ENCODE measurements at places on chromosomes 2 and 18. TPM values are rescaled to one million over a fixed set of nuclear protein-coding genes. Genes with fewer than 3 reads are reported as not detected.
A peak's percentile ranks its signal among the peaks of the same experiment; 100 is the strongest.

Gene CYBRD1
- total RNA-seq, result 201 TPM

Gene CCDC74B
- total RNA-seq, result 3.8 TPM

Gene STPG4
- total RNA-seq, result 0.67 TPM

DNA sequence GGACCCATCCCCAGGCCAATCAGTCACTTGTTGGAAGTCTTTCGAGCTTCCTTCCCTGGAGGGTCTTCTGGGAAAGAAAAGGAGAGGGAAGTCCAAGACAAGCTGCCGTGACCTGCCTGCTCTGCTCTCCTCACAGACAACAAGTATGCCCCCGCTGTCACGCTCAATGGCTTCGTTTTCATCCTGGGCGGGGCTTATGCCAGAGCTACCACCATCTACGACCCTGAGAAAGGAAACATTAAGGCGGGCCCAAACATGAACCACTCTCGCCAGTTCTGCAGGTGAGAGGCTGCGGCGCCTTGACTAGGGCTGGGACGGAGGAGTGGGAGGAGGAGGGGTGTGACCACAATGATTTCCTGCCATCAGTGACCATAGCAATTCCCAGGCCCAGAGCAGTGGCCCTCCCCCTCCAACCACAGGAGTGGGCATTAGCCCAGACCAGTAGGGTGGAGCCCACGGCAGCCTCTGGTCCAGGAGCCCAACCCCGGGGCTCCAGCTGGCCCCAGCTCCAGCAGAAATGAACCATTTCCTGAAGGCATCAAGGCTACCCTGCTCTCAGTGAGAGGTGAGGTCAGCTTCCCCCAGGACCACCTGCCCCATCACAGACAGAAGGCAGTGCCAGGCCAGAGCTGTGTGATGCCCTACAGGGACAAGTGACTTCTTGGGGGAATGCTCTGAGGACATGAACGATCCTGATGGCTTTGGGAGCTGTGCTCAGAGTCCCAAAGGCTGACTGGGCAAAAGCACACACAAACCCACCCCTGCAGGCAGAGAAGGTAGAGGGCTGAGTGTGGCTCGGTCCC is 223.1 kb downstream of the ATAD2B start:
- ATAC-seq, result no peak

- no peak for ATAC-seq
Observed at GRCh38 chr2:2851806-2852777, 521.0 kb upstream of the MYT1L start.

DNA sequence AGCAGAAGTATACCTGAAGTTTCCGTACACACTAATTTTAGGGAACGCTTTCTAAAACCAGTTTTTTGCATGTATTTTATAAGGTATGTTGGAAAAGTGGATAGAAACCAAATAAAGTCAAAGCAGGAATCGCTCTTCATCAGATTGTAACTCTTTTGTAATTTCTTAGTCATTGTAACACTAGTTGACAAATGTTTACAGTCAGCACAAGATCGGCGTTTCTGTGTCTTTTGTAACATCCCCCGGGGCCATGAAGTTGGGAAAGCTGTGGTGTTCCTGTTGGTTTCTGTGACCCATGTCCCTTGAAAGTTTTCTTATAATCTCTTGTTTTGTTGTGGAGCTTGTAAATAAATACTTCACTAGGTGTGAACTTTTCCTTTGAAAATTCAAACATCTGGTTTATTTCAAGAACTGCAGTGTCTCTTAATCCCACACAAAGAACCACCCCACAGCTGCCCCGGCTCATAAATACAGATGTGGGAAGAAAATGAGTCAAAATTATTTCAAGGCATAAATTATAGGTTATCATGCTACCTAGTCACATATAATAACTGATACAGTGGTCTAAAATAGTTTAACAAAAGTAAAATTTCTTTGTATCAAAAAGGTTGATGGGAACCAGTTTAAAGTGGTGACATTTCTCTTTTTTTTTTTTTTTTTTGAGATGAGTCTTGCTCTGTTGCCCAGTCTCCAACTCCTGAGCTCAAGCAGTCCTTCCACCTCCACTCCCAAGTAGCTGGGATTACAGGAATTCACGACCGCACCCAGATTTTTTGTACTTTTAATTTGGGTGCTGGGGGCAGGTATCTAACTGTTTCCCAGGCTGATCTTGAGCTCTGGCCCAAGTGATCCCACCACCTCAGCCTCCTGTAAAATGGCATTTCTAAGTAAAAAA is 751 bp upstream of the NMI start:
- ATAC-seq, result peak; percentile 75

GRCh38 chr2:66576561-66577320 is 141.8 kb downstream of the MEIS1 start:
- peak; percentile 55 for ATAC-seq

DNA sequence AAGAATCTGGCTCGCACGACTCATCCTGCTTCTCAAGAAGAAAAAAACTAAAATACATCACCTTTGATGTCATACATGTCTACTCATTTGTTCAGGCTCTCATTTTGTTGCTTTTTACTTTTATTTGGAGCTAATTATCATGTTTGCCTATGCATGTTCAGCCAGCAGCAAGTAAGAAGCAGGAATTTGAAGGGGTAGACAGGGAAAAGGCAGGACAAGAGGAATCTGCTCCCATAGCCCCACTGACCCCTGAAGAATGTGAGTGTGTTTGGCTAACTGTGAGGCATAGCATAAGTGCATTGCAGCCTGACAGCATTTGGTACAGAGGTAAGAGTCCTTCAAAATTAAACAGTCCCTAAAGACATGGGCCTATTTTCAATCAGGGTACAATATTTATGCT is 72.7 kb downstream of the NYAP2 start:
- ATAC-seq, result no peak

DNA sequence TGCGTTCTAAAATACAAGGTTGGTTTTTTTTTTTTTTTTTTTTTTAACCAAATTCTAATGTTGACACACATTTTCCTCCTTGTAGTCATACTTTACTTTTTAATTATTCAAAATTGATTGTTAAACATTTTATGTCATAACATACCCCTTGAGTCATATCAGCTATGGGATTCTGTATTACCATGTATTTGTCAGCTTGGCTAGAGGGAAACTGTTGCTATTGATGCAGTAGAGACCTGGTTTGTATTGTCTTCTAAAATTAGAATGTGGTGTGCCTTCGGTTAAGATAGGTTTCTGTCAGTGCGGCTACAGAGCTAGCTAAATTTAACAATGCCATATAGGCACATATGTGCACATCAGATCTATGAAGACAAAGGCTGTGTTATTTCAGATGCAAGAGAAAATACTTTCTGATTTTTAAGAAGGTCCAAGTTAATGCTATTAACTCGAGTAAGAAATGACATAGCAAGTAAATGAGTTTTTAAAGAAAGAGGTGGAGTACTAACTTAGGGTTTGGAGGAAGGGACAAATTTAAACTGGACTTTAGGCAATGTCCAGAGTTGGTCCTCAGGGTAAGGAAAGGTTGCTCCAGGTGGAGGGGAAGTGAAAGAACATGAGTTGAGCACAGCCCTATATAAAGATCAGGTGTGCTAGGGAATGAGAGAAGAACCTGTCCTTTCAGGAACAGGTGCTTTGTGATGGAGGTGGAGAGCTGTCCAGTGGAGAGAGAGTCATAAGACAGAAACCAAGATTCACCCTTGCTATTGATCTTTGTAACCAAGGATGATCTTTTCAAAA is 152.3 kb downstream of the PRPF40A start:
- ATAC-seq, result no peak

- ATAC-seq, result no peak
Observed at GRCh38 chr2:38441346-38441745, 64.3 kb upstream of the ATL2 start.

- ATAC-seq, result no peak
Observed at GRCh38 chr2:96408616-96409015, 73.0 kb downstream of the NCAPH start.

GRCh38 chr2:219028996-219029828 is 12.1 kb downstream of the CFAP65 start:
- ATAC-seq, result peak; percentile 20

DNA sequence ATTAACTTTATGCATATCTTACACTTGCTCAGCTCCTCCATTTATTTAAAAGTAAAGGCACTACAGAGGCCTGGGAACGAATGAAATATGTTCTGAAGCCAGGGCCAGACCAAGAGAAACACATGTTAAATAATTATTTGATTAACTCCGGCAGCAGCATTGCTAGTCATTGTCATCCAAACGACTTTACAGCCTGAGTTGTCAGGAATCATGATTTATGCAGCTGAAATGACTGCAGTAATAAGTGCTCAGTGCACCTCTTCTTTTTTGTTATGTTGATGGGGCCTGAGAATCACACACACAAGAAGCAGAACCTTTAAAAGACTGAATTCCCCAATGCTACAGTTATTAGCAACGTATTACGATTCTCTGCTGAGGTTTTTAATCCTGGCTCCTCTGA is 58.9 kb downstream of the EPHA4 start:
- ATAC-seq, result no peak

DNA sequence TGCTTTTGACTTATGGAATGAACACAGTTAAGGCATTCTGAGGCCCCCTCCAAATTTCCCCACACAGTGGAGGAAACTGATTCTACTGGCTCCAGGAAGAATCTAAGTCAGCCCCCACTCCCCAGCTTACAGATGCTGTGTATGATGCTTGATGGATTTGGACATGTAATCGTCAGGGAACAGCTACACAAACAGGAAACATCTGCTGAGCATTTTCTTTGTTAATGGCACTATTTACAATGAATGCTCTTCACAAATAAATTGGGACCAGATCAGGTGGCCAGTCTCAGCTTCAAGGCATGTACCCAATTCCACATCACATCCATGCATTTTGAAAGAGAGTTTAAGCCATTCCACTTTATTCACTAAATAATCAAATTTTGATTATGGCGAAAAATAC is 562.3 kb downstream of the SOX11 start:
- no peak for ATAC-seq

- ATAC-seq, result no peak
Observed at GRCh38 chr18:26685438-26686157, 137.2 kb upstream of the KCTD1 start.

DNA sequence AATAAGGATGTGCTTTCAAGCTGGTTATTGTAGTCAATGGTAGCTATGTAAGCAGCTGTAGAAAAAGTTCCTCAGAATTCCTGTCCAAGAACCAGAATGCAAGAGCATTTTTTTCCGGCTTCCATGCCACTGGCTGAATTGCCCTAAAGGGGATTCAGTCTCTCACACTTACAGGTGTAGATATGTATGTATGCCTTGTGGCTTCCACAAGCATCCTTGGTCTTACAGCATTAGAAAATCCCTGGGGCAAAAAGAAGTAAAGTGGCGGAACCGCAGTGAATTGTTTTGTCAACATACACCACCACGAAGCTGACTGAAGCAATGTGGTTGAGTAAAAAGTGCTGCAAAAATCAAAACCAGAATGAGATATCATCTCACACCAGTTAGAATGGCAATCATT is 54.6 kb downstream of the FANCL start:
- no peak for ATAC-seq

- peak; percentile 61 for ATAC-seq
Observed at GRCh38 chr18:3498698-3499471, 48.9 kb downstream of the TGIF1 start.

- no peak for ATAC-seq
Observed at GRCh38 chr2:223621901-223622300, 19.7 kb upstream of the SCG2 start.

- no peak for ATAC-seq
Observed at GRCh38 chr2:230444832-230445231, 28.8 kb downstream of the SP100 start.

DNA sequence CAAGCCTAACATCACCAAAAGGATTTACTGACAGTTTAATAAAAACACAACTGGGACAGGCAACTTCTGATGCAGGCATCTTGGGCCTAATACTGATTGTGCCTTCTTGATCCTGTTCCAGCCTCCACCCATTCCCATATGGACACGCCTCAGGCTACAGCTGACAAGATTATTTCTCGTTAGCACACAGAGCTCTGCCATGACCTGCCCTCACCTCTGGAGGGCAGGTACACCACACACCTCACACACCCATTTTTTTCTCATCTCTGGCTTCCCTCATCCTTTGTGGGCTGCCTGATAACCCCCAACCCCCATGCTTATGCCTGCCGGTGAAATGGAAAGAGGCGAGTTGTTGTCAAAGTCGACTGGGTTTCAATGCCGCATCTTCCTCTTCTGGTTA is 147.0 kb downstream of the ANTXR1 start:
- no peak for ATAC-seq

DNA sequence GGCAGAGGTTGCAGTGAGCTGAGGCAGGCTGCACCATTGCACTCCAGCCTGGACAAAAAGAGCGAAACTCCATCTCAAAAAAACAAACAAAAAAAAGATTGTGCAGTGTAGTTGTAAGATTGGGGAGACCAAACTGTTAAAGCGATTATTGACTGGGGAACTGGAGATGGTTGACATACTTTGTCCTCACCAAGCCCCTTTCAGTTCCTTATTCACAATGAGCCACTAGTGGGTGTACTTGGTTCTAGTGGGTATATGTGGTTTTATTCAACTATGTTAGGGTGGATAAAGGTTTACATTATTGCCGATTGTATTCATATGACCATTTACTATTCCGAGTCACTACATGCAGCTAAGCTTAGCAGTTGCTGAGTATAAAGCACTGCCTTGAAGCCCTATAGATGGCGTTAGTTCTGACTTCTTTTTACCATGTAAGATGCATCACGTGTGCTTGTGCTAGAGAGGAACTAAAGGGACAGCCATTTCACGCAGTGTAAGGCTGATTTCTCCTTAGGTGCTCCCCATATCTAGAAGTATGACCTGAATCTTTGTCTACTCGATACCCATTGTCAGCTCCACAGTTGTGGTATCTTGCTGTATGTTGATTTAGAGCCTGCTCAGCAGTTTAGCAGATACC is 12.1 kb downstream of the EIF4E2 start:
- ATAC-seq, result no peak

- ATAC-seq, result no peak
Observed at GRCh38 chr2:137220438-137220993, 455.2 kb downstream of the THSD7B start.

DNA sequence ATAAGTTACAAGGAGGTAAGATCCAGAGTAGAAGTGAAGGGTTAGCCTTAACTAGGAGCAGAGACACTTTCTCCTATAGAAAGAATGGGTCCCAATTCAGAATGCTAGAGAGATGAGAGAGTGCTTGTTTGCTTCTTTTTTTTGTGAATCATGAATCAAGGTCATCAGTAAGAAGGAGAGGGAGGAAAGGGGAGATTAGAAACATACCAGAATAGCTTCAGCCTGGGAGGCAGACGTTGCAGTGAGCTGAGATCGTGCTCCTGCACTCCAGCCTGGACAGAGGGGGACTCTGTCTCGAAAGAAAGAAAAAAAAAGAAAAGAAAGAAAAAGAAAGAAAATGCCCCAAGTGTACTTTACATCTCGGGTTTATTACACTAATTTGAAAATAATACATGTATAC is 55.8 kb upstream of the SLC35F5 start:
- no peak for ATAC-seq
